ENCODE measurements at places on chromosomes 11 and 22. TPM values are rescaled to one million over a fixed set of nuclear protein-coding genes. Genes with fewer than 3 reads are reported as not detected.

The SYT8 gene
- polyA plus RNA-seq: 0.18 TPM

DNA sequence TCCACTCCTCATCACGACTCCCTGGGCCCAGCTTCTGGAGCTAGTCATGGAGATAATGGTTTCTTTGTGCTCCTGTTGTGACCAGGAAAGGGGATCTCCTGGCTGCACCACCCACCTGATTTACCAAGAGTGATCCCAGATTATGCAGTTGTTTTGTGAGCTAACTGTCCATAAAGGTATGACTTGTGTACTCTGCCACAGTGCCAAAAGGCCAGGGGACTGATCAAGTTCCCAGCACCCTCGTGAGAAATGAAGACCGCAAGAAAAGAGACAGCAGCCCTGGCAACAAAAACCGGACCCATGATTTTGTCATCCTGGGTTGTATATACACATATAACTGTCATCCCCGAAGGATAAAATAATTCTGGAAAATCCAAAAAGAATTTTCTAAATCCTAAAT lies 26.6 kb downstream of the TUB start:
- no peak for DNase-seq

DNA sequence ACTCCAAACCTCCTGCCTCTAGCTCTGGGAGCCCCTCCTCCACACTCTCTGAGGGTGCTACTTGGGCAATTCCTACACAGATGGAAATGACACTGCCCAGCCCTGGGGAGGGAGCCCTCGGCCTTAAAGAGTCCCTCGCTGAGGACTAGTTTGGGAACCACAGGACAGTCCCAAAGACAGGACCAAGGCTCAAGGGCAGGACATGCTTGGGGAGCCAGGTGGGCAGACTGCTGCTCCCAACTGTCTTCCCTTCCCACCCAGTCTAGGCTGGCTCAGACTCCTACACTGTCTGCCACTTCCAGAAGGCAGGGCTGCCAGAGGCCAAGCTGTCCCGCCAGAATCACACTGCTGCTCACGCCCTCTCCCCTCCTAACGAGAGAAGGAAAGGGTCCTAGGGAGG lies 9.8 kb downstream of the ARRB1 start:
- no peak for DNase-seq

GRCh38 chr22:26502688-26503561 lies 9.3 kb downstream of the TFIP11 start:
- no peak for DNase-seq

- DNase-seq: no peak
Observed at GRCh38 chr22:42342426-42343120, 72.1 kb upstream of the TCF20 start.

- no peak for DNase-seq
Observed at GRCh38 chr11:16817351-16817750, 78.9 kb downstream of the C11orf58 start.

DNA sequence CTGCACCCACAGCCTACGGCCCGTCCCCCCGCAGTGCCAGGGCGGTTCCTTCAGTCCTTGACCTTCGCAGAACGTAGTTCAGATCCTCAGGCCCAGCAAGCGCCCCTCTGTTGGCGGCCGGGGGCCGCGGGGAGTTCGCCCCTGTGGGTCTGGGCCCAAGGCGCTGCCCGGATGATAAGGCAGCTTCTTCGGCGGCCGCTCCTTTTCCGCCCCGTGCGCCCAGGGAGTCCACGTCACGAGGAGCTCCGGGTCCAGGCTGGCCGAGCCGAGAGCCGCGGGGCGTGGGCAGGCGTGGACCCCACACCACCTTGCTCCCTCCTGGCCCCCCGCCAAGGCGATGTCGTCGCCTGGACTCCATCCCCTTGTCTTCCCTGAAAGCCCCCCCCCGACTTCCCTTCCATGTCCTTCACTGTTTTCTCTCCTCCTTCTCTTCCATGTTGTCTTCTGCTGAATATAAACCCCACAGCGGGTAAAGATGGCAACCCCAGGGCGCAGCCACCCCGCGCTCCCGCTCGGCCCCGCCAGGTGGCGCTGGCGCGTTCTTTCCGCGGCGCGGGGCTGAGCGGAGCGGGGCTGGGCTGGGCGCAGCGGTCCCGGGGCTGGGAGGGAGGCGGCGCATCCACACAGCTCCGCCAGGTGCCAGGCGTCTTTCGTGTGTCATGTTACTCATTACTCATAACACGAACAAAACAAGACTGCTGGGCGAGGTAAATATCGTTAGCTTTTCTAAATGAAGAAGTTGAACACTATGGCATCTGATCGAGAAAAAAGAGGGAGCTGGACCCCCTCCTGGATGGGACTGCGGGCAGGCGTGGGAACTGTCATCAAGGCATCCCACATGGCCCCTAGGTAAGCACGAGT lies 321.0 kb downstream of the NTM start:
- no peak for DNase-seq

DNA sequence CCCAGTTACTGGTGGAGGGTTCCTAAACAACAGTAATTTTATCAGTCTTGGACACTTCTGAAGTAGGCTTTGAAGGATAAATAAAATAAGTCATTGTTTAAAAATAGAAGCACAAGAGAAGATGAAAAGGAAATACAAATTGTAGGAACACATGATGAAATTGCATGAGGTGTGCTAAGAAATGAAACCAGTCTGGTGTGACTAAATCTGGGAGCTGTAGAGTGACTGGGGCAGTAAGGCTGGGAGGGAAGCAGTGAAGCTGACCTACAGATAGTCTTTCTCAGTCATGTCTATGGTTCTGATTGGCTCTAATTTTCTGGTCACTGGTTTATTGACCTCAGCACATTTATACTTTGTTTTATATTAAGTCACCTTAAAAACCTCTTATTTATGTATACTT lies 139.1 kb downstream of the SLC17A6 start:
- no peak for DNase-seq

GRCh38 chr11:124172101-124172500 lies 11.0 kb upstream of the OR10D3 start:
- DNase-seq: no peak

DNA sequence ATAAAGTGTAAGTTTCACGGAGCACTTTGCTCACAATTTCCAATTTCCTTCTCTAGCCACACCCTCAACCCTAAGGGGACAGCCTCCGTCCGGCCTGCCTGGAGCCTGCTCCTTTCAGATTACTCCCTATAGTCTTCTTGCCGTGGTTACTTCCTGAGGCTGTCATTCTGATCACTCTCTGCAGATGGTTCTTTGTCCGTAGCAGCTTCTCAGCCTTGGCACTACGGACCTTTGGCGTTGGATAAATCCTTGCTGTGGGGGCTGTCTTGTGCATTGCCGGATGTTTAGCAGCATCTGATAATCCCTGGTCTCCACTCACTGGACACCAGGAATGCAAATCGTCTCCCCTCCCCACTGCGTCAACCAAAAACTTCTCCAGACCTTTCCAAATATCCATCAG lies 447.5 kb upstream of the KIRREL3 start:
- DNase-seq: no peak

- no peak for DNase-seq
Observed at GRCh38 chr11:9888938-9889337, 225.1 kb downstream of the SWAP70 start.

Data from left kidney (tissue), 8 donors.